ENCODE measurements at places on chromosomes 12 and 14.

DNA sequence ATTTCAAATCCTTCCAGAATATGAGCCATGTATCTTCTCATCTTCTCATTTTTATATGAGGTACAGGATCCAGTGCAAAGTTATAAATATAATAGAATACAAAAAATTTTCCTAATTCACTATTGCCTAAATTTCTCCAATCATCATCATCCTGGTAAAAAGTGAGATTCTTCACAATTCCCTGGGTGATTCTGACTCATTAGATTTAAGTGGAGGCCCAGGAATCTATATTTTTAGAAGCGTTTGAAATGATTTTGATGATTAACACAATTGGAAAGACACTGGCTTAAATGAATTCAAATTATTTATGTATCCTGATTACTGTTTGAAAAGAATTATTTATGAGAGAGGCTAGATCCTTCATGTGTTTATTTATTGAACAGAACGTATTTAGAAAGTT, 380.3 kb upstream of the PDE3A start:
- DNase-seq, result no peak

GRCh38 chr12:2640281-2640680, 154.5 kb upstream of the FKBP4 start:
- no peak for DNase-seq

- no peak for DNase-seq
These were observed 720 bp upstream of the SLC22A17 start for GRCh38 chr14:23353433-23353780.

DNA sequence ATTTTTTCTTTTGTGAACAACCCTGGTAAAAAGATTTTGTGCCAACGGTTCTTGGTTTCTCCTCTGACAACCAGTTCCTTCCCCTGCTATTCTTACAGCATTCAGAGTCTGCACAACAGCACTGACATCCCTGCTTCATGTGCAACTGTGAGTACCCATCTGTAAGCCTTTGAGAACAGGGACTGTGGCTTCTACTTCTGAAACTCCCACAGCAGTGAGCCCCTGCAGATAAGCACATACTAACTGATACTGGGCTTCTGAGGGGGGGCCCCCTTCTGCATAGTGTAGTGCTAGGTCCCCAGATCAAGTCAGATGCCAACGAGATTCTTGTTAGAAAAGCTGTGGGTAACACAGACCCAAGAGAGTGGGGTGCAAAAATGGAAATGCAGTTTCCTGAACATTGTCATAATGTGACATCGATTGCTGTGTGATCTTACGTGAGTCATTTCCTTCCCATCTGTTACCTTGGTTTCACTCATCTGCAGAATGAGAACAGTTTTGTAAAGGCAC, 11.1 kb upstream of the NINJ2 start:
- peak; percentile 83 for DNase-seq

GRCh38 chr14:91356181-91356763, 61.3 kb downstream of the CCDC88C start:
- DNase-seq, result no peak

GRCh38 chr12:16163146-16163545, 114.3 kb downstream of the SLC15A5 start:
- no peak for DNase-seq

DNA sequence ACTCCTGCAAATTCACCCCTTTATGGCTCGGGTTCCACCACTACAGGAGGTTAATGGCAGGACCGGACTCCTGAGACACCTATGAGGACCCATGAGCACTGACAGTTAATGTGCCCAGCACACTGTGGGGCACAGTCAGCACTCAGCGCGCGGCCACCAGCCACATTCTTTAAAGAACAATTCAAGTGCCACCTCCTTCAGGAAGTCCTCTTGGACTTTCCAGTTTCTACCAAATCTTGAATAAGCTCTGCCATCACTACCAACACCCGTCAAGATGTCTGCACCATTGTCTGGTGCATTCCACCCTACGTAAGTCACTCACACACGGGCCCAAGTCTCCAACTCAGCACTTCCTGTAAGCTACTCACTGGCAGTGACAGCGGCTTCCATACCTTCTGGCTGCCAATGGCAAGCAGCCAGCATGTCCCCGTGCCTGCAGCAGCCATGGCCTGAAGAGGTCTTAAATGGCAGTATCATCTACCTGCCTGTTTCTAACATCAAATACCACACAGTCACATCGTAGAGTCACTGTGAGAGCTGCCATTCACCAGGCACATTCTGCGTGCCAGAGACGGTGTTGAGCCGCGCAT, 48.5 kb downstream of the CDC42BPB start:
- no peak for DNase-seq

DNA sequence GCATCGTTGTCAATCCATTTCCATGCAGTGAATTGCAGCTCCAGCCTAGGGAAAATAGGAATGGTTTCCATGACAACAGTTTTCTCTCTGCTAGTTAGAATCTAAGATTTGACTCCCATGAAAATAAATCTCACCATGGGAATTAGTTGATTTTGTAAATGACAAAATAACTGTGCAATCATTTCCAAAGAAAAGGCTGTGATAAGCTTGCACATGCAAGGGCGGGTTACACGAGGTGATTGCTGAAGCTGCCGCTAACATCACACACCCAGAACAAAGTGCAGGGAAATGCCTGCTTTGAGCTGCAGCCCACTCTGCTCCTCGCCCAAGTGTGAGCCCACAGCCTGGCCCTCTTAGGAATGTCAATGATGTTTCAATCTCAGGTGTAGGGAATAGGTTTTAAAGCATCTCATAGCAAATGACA, 53.8 kb downstream of the TRIM9 start:
- no peak for DNase-seq

DNA sequence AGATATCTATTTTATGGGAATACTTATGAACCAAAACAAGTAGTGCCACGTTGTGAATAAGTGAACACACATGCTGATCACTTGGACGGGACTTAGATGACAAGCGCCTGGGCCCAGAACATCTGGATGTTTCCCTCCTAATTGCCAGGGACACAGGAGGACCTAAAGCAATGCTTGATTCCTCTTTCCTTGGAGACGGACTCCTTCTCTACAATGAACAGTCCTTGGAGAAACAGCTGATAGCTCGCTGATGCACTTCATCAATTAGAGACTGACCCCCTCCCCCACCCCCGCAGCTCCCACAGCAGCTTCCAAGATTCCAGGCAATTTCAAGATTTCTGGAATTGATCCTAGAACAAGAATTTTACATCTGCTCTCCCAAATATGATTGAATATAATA, 86.4 kb downstream of the ST8SIA1 start:
- DNase-seq, result no peak

- no peak for DNase-seq
These were observed 67.1 kb upstream of the CPM start for GRCh38 chr12:69000074-69000473.

- DNase-seq, result no peak
These were observed 23.0 kb downstream of the EVL start for GRCh38 chr14:100088226-100088625.

DNA sequence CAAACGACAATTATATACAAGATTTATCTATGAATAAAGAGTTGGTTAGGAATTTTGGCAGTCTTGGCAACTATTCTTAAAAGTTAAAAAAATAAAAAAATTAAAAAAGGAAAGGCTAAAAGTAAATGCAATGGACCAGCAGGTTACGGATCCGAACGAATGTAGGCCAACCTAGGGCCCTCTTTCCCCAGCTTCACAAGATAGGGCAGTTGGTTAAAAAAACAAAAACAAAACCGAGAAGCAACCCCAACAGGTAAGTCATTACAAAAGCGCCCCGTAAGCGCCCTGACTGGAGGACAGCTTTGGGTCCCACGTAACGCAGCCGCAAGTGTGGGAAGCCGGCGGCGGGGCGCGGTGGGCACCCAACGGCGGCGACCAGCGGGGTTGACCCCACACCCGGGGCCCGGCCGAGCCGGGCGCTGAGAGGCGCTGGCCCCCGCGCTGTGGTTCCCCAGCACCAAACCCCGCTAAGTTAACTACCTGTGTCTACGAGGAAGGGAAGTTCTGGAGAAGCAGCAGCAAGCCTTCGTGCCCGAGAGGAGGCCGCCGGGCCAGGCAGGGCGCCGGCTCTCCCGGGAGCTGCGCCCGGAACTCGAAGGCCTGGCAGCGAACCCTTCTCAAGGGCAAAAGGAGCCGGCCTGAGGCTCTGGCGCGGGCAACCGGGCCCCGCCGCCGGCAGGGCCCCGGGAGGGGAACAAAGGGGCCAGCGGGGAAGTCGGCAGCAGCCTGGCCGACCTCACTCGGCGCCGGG, 882 bp downstream of the HECTD1 start:
- peak; percentile 77 for DNase-seq

GRCh38 chr14:20662968-20663732, 21.2 kb upstream of the RNASE4 start:
- peak; percentile 90 for DNase-seq

- no peak for DNase-seq
These were observed 24.6 kb downstream of the SRRM4 start for GRCh38 chr12:119005913-119006312.

GRCh38 chr14:59507752-59508103, 23.4 kb downstream of the JKAMP start:
- DNase-seq, result no peak

DNA sequence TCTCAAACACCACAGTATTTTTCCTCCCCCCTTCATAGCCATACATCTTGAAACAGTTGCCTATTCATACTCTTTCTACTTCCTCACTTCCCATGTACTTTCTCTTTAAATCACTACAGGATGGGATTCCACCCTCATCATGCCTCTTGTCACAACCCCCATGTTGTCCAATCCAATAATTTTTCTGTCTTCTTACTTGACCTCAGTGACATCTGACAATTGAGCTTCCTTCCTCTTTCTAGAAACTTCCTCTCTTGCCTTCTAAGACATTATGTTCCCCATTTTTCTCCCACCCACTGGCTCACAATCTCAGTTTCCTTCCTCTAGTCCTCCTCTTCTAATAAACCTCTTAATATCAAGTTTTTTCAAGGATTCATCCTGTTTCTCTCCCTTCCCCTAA, 5.3 kb downstream of the C2CD5 start:
- no peak for DNase-seq

DNA sequence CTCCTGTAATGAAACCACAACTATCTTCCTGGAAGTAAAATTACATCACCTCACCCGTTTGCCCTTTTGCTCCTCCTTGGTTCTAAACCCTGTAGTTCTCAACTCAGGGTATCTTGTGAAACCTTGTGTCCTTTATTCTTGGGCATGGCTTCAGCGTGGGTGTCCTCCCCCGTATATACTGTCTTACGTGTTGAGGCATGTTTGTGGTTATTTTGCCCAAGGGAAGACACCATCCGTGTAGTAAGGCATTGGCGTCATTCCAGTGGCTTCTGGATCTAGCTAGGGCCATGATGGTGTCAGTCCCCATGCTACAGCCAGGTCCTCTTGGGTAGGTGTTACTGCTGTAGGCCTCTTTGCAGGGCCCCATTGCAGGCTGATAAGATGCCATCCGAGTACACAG, 115.4 kb downstream of the ZFP36L1 start:
- DNase-seq, result no peak

GRCh38 chr12:19978193-19978592, 390.1 kb upstream of the PDE3A start:
- DNase-seq, result no peak

- DNase-seq, result no peak
These were observed 457.0 kb downstream of the ADAMTS20 start for GRCh38 chr12:43094886-43095575.

DNA sequence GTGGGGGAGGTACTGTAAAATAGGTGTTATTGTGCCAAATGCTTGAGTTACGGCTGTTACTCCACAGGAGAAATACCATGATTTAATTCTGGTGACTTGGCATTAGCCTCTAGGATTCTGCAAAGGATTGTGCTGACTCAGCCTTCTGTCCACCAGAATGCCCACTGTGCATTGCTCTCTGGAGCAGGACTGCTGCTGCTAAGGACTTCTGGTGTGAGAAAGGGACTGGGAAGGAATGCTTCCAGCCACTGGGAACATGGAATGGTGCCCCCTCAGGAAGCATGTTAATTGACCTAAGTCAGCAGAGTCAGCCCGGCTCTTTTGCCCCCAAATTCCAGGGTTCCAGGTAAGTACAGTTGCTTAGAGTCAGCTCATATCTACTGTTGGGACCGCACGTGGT, 32.9 kb downstream of the ZFHX2 start:
- no peak for DNase-seq

DNA sequence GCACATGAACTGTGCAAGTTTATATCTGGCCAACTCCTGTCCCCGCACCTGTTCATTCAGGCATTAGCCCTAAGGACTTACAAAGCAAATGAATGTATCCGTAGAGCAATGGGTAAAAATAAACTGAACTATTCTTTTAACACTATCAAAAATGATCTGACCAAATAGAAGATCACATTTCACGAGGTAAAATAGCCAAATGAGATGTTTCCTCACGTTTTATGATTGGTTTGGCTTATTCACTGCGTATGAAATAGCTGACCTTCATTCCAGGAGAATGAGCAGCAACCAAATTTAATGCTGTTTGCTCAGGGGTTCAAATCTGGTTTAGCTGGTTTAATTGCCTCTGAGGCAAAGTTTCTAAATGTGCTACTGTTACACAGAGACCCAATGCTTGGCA, 216.0 kb upstream of the EEA1 start:
- DNase-seq, result no peak

GRCh38 chr14:35789651-35790050, 19.4 kb downstream of the RALGAPA1 start:
- peak; percentile 27 for DNase-seq

GRCh38 chr14:31944256-31945073, 132.6 kb upstream of the ARHGAP5 start:
- no peak for DNase-seq

GRCh38 chr14:82052778-82053177, 519.1 kb upstream of the SEL1L start:
- no peak for DNase-seq

DNA sequence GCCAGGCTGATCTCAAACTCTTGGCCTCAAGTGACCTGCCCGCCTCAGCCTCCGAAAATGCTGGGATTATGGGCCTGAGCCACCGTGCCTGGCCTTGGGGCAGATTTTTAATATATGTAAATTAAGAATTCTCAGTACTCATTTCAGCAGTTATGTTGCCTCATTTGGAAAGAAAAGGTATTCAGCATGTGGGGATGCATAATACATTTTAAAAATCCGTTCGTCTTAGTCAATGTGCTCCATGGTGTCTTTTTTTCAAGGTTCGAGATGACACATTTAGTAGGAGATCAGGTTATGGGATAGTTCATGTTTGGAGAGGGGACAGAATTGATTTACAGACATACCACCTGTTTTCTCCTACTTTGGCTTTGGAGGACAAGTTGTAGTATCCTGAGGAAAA, 10.2 kb downstream of the SYNE2 start:
- no peak for DNase-seq

DNA sequence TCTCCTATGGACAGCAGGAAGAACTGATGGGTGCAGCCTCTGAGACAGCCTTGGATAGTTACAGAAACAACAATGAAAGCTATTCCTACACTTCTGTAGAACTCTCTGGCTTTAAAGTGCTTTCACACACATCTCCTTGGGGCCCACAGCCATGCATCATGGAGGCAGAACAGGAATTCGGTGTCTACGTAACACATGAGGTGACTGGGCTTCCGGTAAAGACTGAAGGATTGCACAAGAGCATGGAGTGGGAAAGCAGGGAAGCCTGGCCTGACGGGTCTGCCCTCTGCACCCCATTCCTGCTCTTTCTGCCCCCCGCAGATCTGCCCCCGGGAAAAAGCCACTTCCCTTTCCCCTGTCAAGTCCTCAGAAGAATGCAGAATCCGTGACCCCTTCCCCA, 82.6 kb downstream of the VWF start:
- DNase-seq, result no peak

GRCh38 chr14:30673071-30673470, 51.0 kb downstream of the SCFD1 start:
- no peak for DNase-seq

- no peak for DNase-seq
These were observed 133.2 kb downstream of the MGAT4C start for GRCh38 chr12:86122846-86123468.
